ENCODE measurements at places on chromosomes 12 and 14.
A peak's percentile ranks its signal among the peaks of the same experiment; 100 is the strongest.

- no peak for DNase-seq
Measured at GRCh38 chr12:110846615-110847566, at the start of gene CCDC63. Gene CCDC63 (plus strand): TSS chr12:110846987. CDS start chr12:110852955, 5,968 bp downstream.

- DNase-seq = no peak
Measured at GRCh38 chr14:22634233-22634900, 9.8 kb downstream of the OR6J1 start.

GRCh38 chr14:22614240-22614799 is 16.2 kb downstream of the ABHD4 start:
- DNase-seq = no peak

GRCh38 chr14:56004323-56004722 is 113.9 kb upstream of the PELI2 start:
- no peak for DNase-seq

GRCh38 chr12:29239336-29239735 is 90.3 kb downstream of the FAR2 start:
- no peak for DNase-seq

- DNase-seq = no peak
Measured at GRCh38 chr12:3992945-3993344, 119.7 kb upstream of the PARP11 start.

- DNase-seq = no peak
Measured at GRCh38 chr14:103214461-103214958, 91.2 kb downstream of the TNFAIP2 start.

DNA sequence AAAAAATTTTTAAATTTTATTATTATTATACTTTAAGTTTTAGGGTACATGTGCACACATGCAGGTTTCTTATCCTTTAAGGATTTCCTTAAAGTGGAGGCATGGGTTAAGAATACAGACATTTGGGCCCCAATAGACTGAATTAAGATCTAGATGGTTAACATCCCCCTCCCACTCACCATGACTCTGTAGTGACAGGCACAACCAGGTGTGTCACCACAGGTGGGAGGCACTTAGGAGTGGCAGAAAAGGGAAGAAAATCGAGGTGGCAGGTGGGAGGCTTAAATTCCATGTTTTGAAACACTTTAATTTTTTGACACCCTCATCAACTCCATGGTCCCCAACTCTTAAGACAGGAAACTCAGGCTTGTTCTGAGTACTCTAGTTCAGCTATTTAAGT is 37.6 kb upstream of the GRIP1 start:
- DNase-seq = no peak

DNA sequence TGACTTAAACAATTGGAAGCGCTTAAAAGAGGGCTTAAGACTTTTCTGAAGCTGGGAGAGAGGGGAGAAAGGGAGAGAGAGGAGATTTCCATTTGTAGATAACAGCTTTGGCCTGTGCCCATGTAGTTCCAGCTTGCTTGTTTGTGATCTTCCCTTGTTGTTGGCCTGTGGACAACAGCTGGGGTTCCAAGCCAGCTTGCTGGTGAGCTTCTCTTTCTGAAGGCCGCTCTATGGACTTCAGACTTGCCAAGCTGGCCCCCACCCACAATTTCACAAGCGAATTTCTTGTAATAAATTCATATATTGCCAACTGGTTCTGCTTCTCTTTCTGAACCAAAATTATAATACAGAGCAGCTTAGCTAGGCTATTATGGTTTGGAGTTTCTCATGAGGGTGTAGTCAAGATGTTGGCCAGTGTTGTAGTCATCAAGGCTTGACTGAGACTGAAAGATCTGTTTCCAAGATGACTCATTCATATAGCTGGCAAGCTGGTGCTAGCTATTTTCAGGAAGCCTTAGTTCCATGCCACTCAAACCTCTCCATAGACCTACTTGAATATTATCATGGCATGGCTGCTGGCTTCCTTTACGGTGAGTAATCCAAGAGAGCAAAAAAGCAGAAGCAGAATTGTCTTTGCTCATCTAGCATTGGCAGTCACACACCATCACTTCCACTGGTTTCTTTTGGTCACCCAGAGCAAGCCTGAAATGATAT is 89.4 kb downstream of the ATP23 start:
- DNase-seq = no peak

- DNase-seq = no peak
Measured at GRCh38 chr14:29446971-29447370, 480.7 kb downstream of the PRKD1 start.

DNA sequence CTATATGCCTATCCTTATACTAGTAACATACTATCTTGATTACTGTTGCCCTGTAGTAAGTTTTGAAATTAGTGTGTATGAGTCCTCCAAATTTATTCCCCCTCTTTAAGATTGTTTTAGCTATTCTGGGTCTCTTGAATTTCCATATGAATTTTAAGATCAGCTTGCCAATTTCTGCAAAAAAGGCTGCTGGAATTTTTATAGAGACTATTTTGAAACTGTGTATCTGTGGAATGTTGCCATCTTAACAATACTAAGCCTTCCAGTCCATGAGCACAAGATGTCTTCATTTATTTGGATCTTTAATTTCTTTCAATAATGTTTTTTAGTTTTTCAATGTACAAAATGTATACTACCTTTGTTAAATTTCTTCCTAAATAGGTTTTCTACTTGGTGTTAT is 79.8 kb upstream of the ETV6 start:
- no peak for DNase-seq

- no peak for DNase-seq
Measured at GRCh38 chr12:42504049-42504448, 85.5 kb downstream of the PRICKLE1 start.

- peak; percentile 30 for DNase-seq
Measured at GRCh38 chr12:89162589-89163261, 189.6 kb downstream of the DUSP6 start.

- DNase-seq = no peak
Measured at GRCh38 chr12:86777325-86777724, 521.1 kb upstream of the MGAT4C start.

- DNase-seq = no peak
Measured at GRCh38 chr12:19018302-19018970, 111.1 kb upstream of the PLEKHA5 start.

- no peak for DNase-seq
Measured at GRCh38 chr12:108709697-108710096, 21.6 kb downstream of the CORO1C start.

GRCh38 chr12:63846238-63846967 is 1.9 kb downstream of the SRGAP1 start:
- DNase-seq = no peak

- no peak for DNase-seq
Measured at GRCh38 chr12:124152731-124153130, 142.2 kb upstream of the RFLNA start.

- no peak for DNase-seq
Measured at GRCh38 chr12:93407054-93407962, 29.6 kb downstream of the NUDT4 start.

DNA sequence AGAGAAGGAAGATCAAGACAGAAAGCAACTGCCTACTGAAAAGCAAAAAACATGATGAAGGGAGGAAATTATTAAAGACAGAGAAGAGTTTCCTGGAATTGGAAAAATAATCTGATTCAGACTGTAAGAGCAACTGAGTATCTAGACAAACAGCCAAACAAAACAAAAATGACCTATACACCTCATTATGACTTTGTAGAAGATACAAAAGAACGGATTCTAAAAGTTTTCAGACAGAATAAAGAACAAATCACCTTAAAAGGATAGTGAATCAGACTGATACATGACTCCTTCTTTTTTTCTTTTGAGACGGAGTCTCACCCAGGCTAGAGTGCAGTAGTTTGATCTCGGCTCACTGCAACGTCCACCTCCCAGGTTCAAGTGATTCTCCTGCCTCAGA is 10.4 kb downstream of the OSBPL8 start:
- no peak for DNase-seq

DNA sequence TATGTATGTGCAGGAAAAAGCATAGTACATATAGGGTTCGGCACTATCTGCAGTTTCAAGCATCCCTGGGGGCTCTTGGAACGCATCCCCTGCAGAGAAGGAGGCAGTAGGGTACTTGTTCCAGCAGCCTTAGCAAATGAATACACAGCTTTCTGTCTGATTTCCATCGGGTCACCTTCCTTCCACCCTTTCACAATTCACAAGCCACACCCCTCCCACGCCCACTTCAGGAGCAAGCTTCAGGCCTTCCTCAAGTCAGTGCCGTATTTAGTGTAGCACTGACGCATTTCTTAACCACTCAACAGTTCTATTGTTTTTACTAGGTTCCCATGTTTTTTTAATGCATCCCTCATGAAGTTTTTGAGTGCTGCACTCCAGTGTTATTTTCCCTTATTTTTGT is 64.2 kb downstream of the CLMN start:
- DNase-seq = no peak

GRCh38 chr14:100234511-100234910 is 4.4 kb upstream of the YY1 start:
- no peak for DNase-seq

DNA sequence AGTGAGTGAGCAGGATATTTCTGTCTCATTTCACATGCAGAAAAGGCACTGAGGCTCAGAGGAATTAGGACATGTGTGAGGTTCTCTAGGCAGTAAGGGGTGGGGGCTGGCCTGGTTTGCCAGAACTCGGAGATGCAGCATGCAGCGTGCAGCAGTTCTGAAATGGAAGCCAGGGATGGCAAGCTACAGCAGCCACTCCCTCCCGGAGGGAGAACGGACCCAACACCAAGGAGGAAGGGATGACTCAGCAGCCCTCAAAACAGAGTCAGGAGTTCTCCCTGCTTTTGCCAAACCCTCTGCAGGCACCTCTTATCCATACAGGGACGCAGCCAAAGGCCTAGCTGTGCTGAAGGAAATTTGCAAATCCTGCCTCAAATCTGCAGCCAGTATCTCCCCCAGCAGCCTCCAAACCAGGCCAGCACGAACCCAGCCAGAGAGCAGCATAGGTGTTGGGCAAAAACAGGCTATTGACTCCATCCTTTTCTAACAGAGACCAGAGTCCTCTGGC is 10.3 kb upstream of the SERPINA3 start:
- no peak for DNase-seq

GRCh38 chr12:53862831-53863230 is 75.8 kb upstream of the HOXC13 start:
- DNase-seq = no peak

DNA sequence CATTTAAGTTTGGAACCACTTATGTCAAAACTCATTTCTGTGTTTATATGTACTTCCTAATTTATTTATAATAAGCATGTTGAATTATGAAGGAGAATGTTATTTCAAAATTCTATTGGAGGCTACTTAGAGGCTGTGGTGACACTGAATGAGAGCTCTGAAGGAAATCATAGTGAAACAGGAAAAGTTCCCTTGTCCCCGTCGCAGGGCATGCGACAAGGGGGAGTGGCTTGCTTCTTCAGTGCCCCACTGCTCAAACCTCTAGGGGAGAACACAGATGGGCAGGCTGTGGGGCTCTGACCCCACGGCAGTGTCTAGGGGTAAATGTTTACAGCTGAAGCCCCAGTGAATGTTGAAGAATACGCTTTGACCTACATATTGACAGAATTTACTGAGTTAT is 261.9 kb downstream of the RAD51B start:
- no peak for DNase-seq

- peak; percentile 81 for DNase-seq
Measured at GRCh38 chr12:127165567-127166392, 1101.2 kb upstream of the TMEM132C start.

DNA sequence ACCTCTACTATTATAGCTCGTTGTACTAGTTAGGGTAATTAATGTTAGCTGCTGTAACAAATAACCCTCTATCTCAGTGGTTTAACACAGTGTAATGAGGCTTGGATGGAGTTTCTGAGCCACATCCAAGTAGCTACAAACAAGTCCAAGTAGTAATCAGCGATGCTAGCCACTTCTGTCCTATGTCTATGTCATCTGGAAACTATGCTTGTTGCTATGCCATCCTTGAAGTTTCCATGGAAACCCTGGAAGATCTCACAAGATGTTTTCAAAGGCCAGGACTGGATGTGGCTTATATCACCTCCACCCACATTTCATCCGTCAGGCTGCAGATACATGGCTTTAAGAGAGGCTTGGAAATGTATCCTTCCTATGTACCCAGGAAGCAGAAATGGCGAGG is 422.1 kb downstream of the AACS start:
- no peak for DNase-seq

DNA sequence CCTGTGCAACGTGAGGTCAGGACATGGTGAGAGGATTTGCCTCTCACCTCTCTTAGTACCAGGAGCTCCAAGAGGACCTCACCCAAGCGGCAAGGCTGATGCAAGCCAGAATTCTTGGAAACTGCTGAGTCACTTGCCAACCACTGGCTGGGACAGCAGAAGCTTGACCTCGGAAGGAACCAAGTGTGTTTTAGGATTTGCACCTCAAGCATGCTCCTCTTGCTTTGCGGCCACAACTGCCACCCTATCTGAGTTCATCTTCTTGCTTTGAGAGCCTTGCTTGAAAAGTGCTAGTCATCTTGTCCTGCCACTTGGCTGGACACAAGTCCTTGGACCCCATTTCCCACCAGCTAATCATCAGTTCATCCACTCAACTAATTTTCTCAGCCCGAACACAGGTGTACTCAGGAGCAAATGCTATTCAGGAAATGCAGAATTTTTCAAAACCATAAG is 195.8 kb downstream of the SLC25A21 start:
- no peak for DNase-seq

- no peak for DNase-seq
Measured at GRCh38 chr14:77607741-77608302, 8.6 kb downstream of the SPTLC2 start.

DNA sequence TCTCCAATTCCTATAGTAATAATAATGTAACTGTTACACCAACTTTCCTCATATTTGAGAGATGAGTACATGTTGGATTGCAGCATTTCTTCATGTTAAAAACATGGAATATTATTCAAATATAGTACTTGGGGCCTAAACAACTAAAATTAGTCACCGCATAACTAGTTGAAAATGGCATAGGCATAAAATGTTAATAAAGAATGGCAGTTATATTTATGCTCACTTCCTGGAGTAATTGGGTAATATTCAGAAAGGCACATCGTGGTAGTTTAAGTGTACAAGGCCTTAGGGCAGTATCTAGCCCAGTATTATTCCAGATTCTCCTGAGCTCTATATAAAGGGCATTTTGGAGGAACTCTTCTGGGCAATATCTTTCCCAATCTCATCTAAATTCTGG is 46.0 kb downstream of the ERGIC2 start:
- DNase-seq = no peak

GRCh38 chr14:90419200-90419599 is 22.4 kb downstream of the CALM1 start:
- DNase-seq = no peak

GRCh38 chr12:29547864-29548263 is 50.4 kb upstream of the OVCH1 start:
- DNase-seq = no peak

GRCh38 chr14:83847102-83847501 is 1682.8 kb upstream of the FLRT2 start:
- DNase-seq = no peak
